Activated B cell treated with CpG ODN at 0.5 μM for 24 hours (primary cell): ENCODE measurements at places on chromosomes 3 and 15. TPM values are rescaled to one million over a fixed set of nuclear protein-coding genes. Genes with fewer than 3 reads are reported as not detected.

- H3K27me3 ChIP-seq, result no peaks in the 10 kb centered on the region
- H3K4me3 ChIP-seq, result no peak overlapping the region
- H3K36me3 ChIP-seq, result peaks cover 68% of the 10 kb centered on the region
- peaks cover 3% of the 10 kb centered on the region for H3K4me1 ChIP-seq
- H3K27ac ChIP-seq, result no peak overlapping the region
Measured at GRCh38 chr3:4409971-4410573, 57.0 kb downstream of the SUMF1 start.

DNA sequence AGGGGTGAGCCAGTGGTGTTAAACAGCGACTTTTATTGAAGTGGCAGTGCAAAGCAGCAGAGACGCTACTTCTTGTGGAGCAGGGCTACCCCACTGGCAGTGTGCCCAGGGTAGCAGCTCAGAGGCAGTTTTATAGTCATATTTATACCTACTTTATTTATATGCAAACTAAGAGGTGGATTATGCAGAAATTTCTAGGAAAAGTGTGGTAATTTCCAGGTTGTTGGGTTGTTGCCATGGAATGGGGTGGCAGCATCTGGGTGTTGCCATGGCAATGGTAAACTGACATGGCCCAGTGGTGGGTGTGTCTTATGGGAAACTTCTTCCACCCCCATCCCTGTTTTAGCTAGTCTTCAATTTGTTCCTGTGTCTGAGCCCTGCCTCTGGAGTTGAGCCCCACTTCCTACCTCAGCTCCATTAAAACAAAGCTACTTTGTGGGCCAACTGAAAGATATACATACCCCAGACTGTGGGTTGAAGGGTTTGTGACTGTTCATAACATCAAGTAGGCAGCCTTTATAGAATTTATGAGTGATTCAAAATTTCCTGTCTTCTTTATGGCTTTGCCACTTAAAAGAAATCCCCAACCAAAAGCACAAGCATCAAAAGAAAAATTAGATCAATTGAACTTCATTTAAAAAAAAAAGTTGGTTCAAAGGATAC is 60.3 kb downstream of the EBLN2 start:
- H3K27ac ChIP-seq, result no peak overlapping the region
- H3K4me1 ChIP-seq, result no peaks in the 10 kb centered on the region
- no peak for DNase-seq
- no peak overlapping the region for H3K4me3 ChIP-seq

GRCh38 chr3:147422601-147423536 is 13.7 kb downstream of the ZIC1 start:
- no peak overlapping the region for H3K27ac ChIP-seq
- DNase-seq, result no peak
- H3K27me3 ChIP-seq, result peaks cover 61% of the 10 kb centered on the region
- H3K4me3 ChIP-seq, result no peak overlapping the region
- no peaks in the 10 kb centered on the region for H3K4me1 ChIP-seq

- H3K36me3 ChIP-seq, result no peaks in the 10 kb centered on the region
- no peak overlapping the region for H3K4me3 ChIP-seq
- no peak for DNase-seq
Measured at GRCh38 chr15:65952391-65953053, 83.2 kb downstream of the RAB11A start.

RAB6B gene
- total RNA-seq, result not detected in 2 replicates

PARP14 gene
- total RNA-seq, result 186 and 221 TPM in 2 replicates
